ENCODE measurements at places on chromosomes 16 and 17. TPM values are rescaled to one million over a fixed set of nuclear protein-coding genes. Genes with fewer than 3 reads are reported as not detected.

GRCh38 chr16:61842666-61843065 is 193.6 kb downstream of the CDH8 start:
- no peak for DNase-seq

GRCh38 chr17:17224137-17224536 is 12.8 kb downstream of the FLCN start:
- DNase-seq, result no peak

- no peak for DNase-seq
Observed at GRCh38 chr17:2709183-2709661, 2.3 kb downstream of the CLUH start.

DNA sequence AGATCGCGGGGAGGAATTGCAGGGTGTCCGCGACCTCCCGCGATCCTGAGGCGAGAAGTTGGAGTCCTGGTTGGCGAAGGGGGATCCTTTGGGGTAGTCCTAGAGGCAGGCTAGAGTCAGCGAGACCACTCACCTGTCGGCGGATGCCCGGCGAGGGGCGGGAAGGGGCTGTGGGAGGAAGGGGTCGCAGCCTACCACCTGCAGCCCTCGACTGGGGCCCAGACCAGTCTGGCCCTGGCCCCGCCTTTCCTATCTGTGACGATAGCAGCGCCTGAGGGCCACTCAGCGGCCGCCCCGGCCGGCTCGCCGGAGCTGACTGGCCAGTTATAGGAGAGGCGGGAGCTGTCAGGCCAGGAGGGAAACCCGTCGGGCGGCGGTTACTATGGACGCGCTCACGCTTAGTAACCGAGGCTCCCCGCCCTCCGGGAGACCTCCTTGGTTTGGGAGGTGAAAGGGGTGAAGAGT is at the start of gene TEKT3:
Gene TEKT3 (minus strand): TSS at position 213 of the 465 bp plus-strand sequence. CDS start 10,012 bp downstream, outside the sequence.
- DNase-seq, result peak; percentile 54

SCNN1G gene
- not detected for total RNA-seq

NETO2 gene
- 19.0 TPM for total RNA-seq

Data from K562 (cell line).